ENCODE measurements at places on chromosomes 11 and 22. TPM values are rescaled to one million over a fixed set of nuclear protein-coding genes. Genes with fewer than 3 reads are reported as not detected.

- ATAC-seq = no peak
These were observed 66.4 kb downstream of the GAB2 start for GRCh38 chr11:78351193-78351592.

GRCh38 chr22:48743601-48744282, 1083.9 kb downstream of the BRD1 start:
- no peak for ATAC-seq

GRCh38 chr11:63958008-63958407, 16.4 kb upstream of the COX8A start:
- no peak for ATAC-seq

DNA sequence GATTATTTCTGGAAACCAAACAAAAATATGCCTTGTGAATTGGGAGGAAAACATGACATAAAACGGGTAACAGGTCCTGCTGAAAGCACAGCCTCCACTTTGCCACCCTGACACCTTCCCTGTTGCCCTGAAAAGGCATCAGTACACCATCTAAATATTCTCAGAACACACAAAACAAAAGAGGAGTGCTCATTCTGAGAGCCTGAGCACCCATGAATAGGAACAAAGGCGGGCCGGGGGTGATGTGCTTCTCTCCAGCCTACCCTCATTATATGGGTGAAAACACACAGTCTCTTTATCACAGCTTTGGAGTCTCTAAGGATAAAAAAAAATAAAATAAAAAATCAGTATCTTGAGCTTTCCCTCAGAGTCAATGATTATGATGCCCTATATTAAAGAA, 19.7 kb downstream of the SCUBE2 start:
- ATAC-seq = no peak

DNA sequence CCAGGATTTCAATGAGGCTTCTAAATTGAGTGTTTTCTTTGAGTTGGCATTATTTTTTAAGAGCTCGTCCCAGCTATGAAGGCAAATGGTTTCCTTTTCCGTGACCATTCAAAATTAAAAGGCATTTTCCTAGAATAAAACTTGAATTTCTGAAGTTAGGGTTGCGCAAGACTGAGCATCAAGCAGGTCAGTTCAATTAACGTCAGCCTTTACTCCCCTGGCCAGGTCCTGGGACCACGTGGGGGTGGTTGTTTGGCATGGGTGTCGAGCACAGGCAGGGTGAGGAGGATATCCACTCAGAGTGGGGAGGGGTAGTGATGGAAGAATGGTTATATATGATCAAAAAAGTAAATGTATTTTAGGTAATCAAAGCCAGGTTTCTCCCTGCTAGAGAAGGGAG, 43.4 kb upstream of the TSKU start:
- no peak for ATAC-seq

- no peak for ATAC-seq
These were observed 9.5 kb downstream of the IGHMBP2 start for GRCh38 chr11:68913188-68913587.

- no peak for ATAC-seq
These were observed 26.4 kb upstream of the ADORA2A start for GRCh38 chr22:24400726-24401596.

GRCh38 chr11:68472778-68473177, 12.2 kb downstream of the PPP6R3 start:
- ATAC-seq = no peak

DNA sequence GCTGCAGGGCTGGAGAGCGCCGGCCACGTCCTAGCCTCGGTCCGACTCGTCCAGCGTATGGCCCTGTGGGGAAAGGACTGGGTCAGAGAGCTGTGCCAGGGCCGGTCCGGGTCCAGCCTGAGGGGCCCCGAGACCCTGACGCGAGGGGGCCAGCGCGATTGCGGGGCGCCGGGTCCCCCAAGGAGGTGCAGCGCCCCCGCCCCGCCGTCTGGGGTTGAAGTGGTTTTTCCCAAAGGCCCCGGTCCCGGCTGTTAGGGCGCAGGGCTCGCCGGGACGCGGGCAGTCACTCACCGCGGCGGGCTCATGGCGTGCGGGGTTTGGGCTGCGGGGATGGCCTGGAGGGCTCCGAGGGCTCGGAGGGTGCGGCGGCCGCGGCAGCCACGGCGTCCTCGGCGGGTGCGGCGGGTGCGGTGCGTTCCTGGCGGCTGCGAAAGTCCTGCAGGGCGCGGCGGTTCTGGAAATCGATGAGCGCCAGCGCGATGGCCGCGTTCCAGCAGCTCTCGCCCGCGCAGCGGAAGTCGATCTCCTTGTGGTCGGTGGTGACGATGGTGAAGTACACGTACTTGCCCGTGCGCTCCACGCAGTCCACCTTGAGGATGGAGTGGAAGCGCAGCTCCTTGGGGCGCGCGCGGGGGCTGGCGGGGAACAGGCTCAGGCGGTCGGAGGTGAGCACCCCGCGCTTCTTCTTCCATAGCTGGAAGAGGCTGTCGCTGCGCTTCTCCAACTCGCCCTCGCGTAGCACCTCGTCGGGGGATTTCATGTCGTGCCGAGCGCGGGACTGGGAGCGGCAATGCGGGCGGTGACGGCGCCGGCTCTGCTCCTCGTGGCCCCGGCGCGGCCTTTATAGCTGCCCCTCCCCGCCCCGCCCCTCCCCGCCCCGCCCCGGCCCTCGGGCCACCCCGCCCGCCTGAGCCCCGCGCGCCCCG, at the start of gene PHLDA2:
PHLDA2 (minus strand) TSS at position 816 of the 926 bp plus-strand sequence; CDS start at position 760, 56 bp downstream.
- ATAC-seq = peak; percentile 38

DNA sequence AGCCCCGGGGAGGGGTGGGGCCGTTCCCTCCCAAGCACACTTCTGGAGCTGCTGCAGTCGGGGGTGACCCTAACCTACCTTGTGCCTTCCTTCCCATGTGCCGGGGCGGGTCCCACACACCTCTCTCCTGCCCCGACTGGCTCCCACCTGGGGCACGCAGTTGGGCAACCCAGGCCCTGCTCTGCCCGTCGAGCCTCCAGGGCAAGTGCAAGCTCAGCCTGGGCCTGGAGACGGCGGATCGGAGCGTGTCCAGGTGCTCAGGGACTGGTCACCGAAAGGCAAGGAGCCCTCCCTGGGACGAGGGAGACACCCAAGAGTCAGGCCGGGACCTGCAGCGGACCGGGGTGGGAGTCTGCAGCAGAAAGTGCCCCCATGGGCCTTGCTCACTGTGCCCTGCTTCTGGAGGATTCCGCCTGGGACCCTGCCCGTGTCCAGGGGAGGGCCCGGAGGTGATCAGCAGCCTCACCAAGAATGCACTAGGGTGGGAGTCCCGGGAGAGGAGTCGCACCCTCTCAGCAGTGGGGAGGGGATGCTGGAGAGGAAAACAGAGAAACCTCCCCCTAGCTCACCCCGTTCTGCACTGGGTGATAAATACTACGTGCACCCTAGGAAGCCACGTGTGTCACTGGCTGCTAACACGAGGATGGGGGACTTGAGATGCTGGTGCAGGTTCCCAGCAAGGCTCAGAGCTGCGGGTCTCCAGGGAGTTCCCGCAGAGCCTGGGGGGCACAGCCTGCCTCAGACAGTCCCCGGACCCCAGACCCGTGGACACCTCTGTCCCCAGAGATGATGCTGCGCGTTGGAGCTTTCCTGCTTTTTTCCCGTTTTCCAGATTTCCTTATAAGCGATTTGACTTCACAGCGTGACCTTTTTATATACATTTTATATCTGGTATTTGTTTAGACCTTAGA, 5.2 kb upstream of the GATD1 start:
- no peak for ATAC-seq

DNA sequence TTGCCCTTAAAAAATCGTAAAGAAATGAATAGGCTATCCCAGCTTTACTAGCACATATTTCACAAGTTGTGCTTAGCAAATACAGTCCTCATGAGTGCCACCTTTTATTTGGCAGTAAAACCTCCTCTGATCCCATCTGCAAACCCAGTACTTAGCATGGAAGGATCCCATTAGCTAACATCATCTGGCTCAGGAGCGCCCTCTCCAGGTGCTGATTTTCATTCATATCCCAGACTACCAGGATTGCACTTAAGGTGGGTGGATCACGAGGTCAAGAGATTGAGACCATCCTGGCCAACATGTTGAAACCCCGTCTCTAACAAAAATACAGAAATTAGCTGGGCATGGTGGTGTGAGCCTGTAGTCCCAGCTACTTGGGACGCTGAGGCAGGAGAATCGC, 76.1 kb upstream of the PAX6 start:
- no peak for ATAC-seq

- ATAC-seq = no peak
These were observed 203.7 kb downstream of the PGR start for GRCh38 chr11:100925935-100926334.

Gene C22orf42
- not detected for total RNA-seq

Gene LRRC10B
- total RNA-seq = 3.6 TPM

Gene BTBD18
- 1.2 TPM for total RNA-seq

Gene MMP27
- total RNA-seq = not detected

Gene SEPTIN3
- 113 TPM for total RNA-seq

Gene ABTB2
- total RNA-seq = 4.9 TPM
